ENCODE measurements at places on chromosomes 12 and 14.
A peak's percentile ranks its signal among the peaks of the same experiment; 100 is the strongest.

- no peaks in the 10 kb centered on the region for H3K27me3 ChIP-seq
- H3K27ac ChIP-seq = peak overlapping the region; percentile 95
- DNase-seq = no peak
- H3K4me3 ChIP-seq = peak overlapping the region; percentile 96
- no peaks in the 10 kb centered on the region for H3K36me3 ChIP-seq
Observed at GRCh38 chr12:93380480-93381121, 2.9 kb downstream of the NUDT4 start.

GRCh38 chr12:68042212-68042699, 53.0 kb downstream of the IFNG-AS1 start:
- no peaks in the 10 kb centered on the region for H3K4me1 ChIP-seq
- no peaks in the 10 kb centered on the region for H3K27me3 ChIP-seq
- no peak overlapping the region for H3K4me3 ChIP-seq
- no peak for DNase-seq

GRCh38 chr12:22539055-22539454, 5.3 kb downstream of the C2CD5 start:
- H3K27me3 ChIP-seq = no peaks in the 10 kb centered on the region
- peaks cover 6% of the 10 kb centered on the region for H3K36me3 ChIP-seq
- no peak for DNase-seq
- H3K27ac ChIP-seq = peak overlapping the region; percentile 27
- no peak overlapping the region for H3K4me3 ChIP-seq

DNA sequence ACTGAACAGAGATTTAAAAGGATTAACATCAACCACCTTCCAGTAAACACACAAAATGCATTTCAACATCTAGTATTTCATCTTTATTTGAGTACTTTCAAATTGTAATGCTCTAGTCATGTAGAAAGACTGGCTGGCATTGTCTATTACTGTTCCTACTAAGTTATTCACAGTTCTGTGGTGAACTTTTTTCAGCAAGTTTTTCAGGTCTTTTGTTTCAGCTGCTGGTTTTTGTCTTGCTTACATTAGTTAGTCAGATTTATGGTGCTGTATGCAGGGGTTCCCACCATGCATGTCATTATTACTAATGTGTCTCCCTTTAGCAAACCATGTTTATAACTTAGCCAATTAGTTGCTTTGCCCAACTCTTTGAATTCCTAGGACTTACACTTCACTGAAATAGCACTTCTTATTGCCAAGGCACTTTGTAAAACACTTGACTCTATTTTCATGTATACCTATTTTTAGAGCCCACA, 253.4 kb upstream of the KITLG start:
- no peaks in the 10 kb centered on the region for H3K27me3 ChIP-seq
- H3K4me3 ChIP-seq = no peak overlapping the region
- H3K36me3 ChIP-seq = no peaks in the 10 kb centered on the region
- peaks cover 5% of the 10 kb centered on the region for H3K4me1 ChIP-seq

GRCh38 chr12:113244478-113244958, 23.3 kb downstream of the TPCN1 start:
- H3K27ac ChIP-seq = peak overlapping the region; percentile 84
- peaks cover under 1% of the 10 kb centered on the region for H3K36me3 ChIP-seq
- no peak for DNase-seq
- no peaks in the 10 kb centered on the region for H3K27me3 ChIP-seq
- H3K4me1 ChIP-seq = peaks cover 72% of the 10 kb centered on the region

GRCh38 chr12:106135781-106136180, 3.0 kb downstream of the NUAK1 start:
- peaks cover 35% of the 10 kb centered on the region for H3K4me1 ChIP-seq
- peak overlapping the region; percentile 66 for H3K4me3 ChIP-seq
- peaks cover 12% of the 10 kb centered on the region for H3K27me3 ChIP-seq
- no peak for DNase-seq

GRCh38 chr12:61860451-61860850, 399.8 kb upstream of the USP15 start:
- no peaks in the 10 kb centered on the region for H3K4me1 ChIP-seq
- no peak overlapping the region for H3K27ac ChIP-seq
- H3K4me3 ChIP-seq = no peak overlapping the region
- no peaks in the 10 kb centered on the region for H3K27me3 ChIP-seq

DNA sequence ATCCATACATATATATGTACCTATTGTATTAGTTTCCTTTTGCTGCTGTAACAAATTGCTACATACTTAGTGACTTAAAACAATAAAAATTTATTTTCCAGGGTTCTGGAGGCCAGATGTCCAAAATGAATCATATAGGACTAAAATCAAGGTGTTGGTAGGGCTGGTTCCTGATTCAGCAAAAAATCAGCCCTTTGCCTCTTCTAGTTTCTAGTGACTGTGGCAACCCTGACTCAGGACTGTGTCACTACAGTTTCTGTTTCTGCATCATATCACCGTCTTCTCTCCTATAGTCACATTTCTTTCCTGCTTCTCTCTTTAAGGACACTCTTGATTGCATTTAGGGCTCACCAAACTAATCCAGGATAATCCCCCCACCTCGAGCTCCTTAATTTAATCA, 386.3 kb upstream of the TBX3 start:
- no peak for DNase-seq
- no peaks in the 10 kb centered on the region for H3K4me1 ChIP-seq
- no peaks in the 10 kb centered on the region for H3K36me3 ChIP-seq
- H3K27me3 ChIP-seq = no peaks in the 10 kb centered on the region

- no peak overlapping the region for H3K27ac ChIP-seq
- no peak overlapping the region for H3K4me3 ChIP-seq
- no peaks in the 10 kb centered on the region for H3K27me3 ChIP-seq
- DNase-seq = peak; percentile 4
- no peaks in the 10 kb centered on the region for H3K4me1 ChIP-seq
Observed at GRCh38 chr12:125029761-125030358, 35.4 kb upstream of the AACS start.

DNA sequence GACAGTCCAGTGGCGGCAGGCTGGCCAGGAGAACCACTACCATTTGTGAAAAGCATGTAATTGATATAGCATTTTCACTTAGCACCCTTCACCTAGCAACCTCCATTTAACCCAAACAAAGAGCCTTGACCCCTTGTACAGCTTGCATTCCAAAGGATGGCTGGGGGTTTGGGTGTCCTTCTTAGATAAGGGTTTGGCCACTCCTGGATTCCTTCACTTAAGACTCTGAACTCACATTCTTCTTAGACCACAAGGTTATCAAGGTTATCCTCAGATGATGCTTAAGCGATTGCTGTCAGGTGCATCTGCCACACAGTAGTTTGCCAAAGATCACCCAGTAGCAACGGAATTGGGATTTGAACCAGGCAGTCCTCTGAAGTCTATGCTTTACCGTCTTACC, 102.8 kb downstream of the ZNF664 start:
- no peaks in the 10 kb centered on the region for H3K36me3 ChIP-seq
- H3K27ac ChIP-seq = no peak overlapping the region
- H3K27me3 ChIP-seq = no peaks in the 10 kb centered on the region

GRCh38 chr12:130559806-130560205, 156.3 kb downstream of the RIMBP2 start:
- no peak overlapping the region for H3K4me3 ChIP-seq
- H3K27me3 ChIP-seq = no peaks in the 10 kb centered on the region
- H3K4me1 ChIP-seq = no peaks in the 10 kb centered on the region
- no peak overlapping the region for H3K27ac ChIP-seq
- DNase-seq = no peak

- H3K36me3 ChIP-seq = no peaks in the 10 kb centered on the region
- peaks cover 6% of the 10 kb centered on the region for H3K27me3 ChIP-seq
- no peak overlapping the region for H3K4me3 ChIP-seq
- DNase-seq = no peak
- no peak overlapping the region for H3K27ac ChIP-seq
Observed at GRCh38 chr12:108495054-108495453, 20.0 kb upstream of the FICD start.

GRCh38 chr12:82757656-82758055, 71.0 kb downstream of the TMTC2 start:
- H3K4me1 ChIP-seq = peaks cover 10% of the 10 kb centered on the region
- H3K27me3 ChIP-seq = no peaks in the 10 kb centered on the region

- H3K27me3 ChIP-seq = no peaks in the 10 kb centered on the region
- peak overlapping the region; percentile 71 for H3K4me3 ChIP-seq
- DNase-seq = no peak
- H3K4me1 ChIP-seq = peaks cover 45% of the 10 kb centered on the region
Observed at GRCh38 chr12:121581686-121582429, 1.0 kb upstream of the KDM2B start.

DNA sequence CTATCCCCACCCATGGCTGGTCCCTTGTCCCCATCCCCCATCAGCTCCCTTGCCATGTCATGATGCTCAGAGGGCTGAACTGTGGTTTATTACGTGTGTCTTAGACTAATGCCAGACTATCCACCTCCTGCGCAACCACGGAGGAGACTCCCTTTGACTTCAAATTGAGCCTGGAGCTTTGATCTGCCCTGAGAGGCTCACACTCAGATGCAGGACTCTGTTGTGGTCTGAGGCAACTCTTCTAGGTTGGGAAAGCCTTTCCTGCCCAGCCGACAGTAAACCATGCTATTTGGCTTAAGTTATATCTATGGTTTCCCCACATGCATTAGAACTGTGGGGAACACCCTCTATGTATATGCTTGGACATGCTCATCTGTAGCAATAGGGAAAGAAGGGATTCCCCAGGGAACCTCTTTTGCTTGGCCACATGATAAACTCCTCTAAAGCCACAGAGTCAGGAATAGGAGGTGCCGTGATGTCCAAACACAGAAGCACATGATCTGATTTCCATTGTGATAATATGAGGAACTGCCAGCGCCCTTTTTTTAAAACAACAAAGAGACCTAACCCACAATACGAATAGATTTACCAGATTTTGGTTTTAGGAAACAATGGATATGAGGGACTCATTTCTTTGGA, 11.1 kb upstream of the LGALS3 start:
- no peak for DNase-seq
- no peaks in the 10 kb centered on the region for H3K36me3 ChIP-seq
- H3K27me3 ChIP-seq = no peaks in the 10 kb centered on the region
- no peak overlapping the region for H3K4me3 ChIP-seq
- peaks cover 44% of the 10 kb centered on the region for H3K4me1 ChIP-seq

DNA sequence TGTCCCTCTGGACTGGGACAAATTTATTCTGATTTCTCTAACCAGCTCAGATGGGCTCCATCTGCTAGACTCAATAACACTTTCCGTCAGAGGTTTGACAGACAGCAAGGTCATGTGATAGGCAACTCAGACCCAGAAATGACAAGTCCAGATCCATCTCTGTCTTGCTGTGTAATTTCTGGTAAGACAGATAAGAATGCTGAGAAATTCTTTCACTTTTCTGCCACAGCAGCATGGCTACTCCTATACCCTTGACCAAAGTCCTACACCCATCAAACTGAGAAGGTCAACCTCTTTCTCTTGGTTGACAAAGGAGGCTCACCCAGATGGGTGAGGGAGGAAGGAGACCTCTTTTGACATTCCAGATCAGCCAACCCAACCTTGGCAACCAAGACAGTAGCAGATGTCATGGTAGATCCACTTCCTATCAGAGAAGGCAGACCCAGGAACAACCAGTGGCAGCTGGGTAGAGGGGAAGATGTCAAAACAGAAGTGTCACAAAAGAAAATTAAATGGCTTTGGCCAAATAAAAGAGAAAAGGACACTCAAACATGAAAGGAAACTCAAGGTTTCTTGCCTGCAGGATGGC, 36.9 kb upstream of the PRKAB1 start:
- H3K4me1 ChIP-seq = peaks cover 4% of the 10 kb centered on the region
- H3K27me3 ChIP-seq = no peaks in the 10 kb centered on the region
- no peak overlapping the region for H3K27ac ChIP-seq

DNA sequence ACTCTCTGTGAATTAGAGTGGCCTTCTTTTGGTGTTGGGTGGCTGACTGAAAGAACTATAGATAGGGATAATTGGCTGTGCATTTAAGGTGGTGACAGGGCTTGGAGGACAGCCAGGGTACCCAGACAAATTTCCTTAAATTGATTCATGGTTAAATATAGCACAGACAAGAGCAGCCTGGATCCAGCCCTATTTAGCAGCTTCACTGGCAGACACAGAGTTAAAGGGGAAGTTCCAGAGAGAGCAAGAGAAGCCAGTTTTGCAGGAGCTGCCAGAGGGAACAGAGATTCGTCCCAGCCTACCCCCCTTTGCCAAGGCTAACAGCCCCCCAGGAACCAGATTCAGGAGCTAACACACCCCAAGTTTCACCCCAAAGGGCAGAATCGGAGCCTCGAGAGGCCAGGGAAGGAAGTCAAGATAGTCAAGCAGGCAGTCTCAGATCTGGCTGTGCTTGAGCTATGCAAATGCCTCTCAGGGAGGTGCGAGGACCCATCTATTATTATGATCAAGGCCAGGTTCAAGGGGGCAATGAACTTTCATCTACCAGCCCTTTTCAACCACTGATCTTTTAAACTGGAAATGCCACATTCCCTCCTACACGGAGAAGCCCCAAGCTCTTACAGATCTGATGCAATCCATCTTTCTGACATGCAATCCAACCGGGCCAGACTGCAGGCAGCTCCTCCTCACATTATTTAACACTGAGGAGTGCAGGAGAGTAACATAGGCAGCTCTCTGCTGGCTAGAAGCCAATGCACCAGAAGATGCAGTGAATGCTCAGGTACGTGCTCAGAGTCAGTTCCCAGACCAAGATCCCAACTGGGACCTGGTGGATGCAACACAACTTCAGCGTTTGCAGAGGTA, 58.2 kb downstream of the DHRS2 start:
- no peaks in the 10 kb centered on the region for H3K27me3 ChIP-seq
- H3K4me1 ChIP-seq = peaks cover 18% of the 10 kb centered on the region
- DNase-seq = no peak
- no peak overlapping the region for H3K27ac ChIP-seq
- no peak overlapping the region for H3K4me3 ChIP-seq

DNA sequence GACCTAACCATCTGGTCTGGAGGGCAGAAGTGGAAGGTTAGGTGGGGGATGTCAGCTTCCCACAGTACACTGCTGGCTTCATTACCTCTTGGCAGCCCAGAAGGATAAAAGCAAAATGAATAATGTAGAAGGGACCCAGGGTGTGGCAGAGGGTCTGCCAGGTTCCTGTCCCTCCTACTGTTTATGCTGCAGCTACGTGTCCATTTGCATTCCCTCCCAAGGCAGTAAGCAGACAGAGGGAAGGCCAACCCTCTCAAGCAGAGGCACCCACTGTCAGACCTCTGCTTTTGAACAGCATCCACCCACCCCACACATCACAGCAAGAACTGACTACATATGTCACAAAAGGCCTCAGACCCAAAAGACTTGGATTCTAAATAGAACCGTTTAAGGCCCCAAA, 19.4 kb downstream of the MAX start:
- H3K27me3 ChIP-seq = no peaks in the 10 kb centered on the region
- DNase-seq = no peak
- no peak overlapping the region for H3K4me3 ChIP-seq
- H3K27ac ChIP-seq = no peak overlapping the region
- peaks cover 52% of the 10 kb centered on the region for H3K36me3 ChIP-seq

DNA sequence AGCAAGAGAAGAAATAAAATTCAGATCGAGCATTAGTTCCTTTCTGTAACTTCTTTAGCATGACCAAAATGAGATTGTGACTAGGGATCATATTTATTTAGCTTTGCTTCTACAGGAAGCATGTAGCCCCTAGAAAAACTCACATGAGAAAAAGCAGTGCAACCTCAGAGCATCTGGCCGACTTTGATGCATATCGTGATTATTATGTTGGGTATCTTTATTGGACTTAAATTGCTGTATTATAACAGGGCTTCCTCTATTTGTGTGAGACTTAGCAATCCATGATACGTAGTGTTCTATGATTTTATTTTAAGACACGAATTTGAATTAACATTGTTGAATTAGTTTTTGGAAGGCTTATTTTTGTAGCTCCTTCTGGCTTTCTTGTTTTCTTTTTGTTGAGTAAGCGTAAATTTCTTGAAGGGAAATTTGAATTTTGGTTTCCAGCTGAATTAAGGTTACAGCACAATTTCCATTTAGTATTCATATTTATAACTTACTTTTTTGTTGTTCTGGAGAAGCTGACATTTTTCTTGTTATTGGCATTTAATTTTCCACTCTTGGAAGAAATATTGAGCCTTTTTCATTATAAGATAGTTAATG, 33.9 kb downstream of the WASHC4 start:
- H3K4me3 ChIP-seq = no peak overlapping the region
- no peak overlapping the region for H3K27ac ChIP-seq
- DNase-seq = no peak
- H3K36me3 ChIP-seq = peaks cover 93% of the 10 kb centered on the region

All from upper lobe of right lung (tissue), 1 donor.